ENCODE measurements at places on chromosomes 6 and 20.

DNA sequence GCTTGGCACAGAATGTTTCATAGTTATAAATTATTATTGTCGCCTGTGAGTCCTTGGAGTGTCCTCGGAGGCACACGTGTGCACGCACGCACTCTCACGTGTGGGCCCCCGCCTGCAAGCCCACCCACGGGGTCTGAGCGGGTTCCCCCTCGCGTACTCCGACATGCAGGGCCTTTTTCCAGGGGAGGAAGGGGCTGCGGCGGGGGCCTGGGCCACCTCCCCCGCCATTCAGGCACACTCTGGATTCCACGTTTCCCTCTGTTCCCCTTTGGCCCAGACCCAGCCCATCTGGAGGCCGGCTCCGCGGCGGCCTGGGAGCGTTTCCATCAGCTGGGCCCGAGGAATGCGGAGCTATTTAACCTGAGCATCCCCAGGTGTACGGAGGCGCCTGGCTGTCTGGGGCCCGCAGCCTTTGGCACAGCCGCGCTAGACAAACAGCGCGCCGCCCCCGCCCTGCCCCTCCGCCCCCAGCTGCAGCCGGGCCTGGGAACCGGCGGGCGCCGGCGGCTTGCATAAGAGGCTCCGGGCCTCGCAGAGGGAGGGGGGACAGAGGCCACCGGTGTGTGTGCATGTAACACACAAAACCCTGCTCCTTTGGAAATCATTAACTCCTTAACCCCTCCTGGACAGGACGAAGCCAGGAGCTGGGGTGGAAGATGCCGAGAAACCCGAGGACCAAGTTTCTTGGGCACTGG is 3.3 kb downstream of the ID1 start:
- peak; percentile 94 for DNase-seq

DNA sequence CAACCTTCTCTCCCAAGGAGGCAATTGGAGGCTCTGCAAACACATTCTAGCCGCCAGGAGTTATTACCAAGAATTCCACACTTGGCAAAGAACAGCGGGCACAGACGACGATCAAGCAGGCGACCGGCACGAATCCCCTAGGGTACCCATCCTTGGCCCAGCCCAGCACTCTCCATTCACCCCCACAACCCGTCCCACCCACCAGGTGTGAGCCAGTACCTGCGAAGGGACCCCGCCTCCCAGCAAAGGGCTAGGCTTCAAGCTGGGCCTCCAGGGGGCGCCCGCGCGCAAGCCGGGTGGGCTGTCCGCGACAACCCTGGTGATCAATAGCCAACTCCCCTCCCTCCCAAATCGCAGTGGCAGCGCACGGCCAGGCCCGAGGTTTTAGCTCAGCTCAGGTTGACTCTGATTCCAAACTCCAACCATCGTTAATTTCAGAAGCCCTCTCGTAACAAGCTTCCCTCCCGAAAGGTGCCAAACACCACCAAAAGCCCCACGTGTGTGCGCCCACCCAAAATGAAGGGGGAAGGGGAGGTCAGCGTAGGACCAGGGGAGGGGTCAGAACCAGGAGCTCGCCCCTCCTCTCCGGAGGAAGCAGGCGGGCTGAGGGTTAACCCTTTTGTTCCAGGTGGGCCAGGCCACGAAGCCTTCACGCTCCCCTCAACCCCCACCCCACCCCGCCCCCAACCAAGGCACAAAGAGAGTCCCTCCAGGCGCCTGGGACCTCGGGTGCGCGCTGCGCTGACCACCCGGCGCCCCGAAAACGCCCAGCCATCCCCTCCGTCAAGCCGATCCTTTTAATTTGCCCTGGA is 2.1 kb downstream of the SALL4 start:
- peak; percentile 92 for DNase-seq

- DNase-seq = no peak
Measured at GRCh38 chr6:14533446-14533845, 415.9 kb downstream of the CD83 start.

DNA sequence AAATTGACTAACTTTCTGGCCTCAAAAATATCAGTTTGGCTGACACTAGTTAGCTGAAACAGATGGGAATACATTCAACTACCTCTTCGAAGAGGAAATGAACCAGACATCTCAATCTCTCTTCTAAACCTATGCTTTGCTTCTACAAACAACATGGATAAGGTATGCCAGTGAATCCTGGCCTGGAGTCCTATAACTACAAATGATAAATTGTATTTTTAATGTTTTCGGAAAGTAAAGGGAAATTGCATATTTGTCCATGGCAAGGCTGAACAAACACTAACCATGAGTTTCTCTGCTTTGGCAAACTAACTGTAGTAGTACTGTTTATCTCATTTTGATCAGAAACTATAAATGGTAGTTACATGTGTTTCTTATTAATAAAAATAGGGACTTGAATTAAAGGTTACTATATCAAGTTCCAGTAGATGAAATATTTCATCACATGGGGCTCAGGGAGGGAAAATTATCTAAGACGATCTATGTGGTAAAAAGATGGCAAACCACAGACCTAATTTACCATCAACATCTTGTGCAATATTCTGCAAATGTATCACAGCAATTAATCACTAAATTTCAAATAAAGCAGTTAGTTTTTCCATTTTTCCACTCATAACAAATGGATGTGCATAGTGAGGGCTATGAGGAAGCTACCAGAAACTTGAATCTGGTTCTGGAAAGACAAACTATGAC is 76.8 kb downstream of the COL12A1 start:
- DNase-seq = no peak

DNA sequence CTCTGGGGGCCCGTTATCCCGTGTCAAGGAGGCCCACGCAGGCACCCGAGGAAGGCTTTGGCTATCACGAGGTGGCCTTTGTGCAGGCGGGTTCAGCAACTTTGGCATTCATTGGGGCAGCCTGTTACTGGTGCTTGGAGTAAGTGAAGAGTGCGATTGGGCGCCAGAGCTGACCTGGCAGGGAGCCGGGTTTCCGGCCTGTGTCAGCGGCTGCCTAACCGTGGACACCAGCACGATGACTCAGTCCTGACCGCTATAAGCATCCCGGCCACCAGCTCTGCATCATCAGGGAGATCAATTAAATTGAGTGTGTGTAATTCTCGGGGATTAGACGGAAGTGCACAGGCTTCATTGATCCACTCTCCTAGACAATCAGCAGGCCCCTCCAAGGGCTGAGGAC is 45.9 kb downstream of the CDH4 start:
- DNase-seq = no peak

DNA sequence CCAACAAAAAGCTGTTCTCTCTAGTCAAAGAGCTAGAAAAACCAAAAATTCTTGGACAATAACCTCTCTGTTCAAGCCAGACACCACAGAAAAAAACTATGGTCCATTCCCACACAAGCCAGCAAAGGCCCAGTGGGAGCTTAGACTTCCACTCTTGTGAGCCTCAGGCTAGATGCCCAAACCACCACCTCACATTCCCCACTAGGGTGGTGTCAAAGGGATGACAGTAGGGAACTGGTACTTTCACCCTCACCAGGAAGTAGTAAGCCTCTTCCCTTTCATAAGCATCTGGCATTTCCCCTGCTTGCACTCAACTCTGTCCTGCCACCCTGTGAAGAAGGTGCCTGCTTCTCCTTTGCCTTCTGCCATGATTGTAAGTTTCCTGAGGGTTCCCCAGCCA is 58.4 kb upstream of the RNF217 start:
- DNase-seq = no peak

DNA sequence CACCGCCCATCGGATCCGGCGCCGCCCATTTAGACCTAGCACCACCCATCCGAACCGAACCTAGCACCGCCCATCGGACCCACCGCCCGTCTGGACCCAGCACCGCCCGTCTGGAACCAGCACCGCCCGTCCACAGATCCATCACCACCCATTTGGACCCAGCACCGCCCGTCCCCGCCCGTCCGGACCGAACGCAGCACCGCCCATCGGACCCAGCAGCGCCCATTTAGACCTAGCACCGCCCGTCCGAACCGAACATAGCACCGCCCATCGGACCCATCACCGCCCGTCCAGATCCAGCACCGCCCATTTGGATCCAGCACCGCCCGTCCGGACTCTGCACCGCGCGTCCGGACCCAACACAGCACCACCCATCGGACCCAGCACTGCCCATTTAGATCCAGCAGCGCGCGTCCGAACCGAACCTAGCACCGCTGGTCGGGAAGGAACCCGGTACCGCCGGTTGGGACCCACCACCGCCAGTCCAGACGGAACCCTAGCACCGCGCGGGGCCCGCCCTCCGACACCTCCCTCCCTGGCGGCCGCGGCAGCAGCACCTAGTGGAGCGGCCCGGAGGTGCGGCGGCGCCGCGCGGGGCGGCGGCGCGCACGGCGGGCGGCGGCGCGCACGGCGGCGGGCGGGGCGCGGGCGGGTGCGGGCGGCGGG is 348 bp upstream of the AFDN start:
- no peak for DNase-seq

DNA sequence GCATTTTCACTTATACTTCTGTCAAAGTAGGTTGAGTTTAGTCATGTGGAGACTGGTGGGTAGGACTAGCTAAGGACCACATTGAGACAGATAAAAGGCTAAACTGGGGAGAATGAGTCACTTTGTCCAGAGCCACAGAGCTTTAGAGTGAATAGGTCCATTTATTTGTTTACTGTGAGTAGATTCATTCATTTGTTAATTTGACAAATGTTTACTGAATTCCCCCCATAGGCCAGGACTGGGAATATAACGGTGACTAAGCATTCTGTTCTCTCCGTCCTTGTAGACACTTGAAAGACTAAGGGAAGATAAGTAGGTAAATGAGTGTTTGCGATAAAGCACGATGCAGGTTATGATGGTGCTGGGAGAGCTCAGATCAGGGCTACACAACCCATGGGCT is 699.7 kb upstream of the ID4 start:
- DNase-seq = no peak

- DNase-seq = peak; percentile 3
Measured at GRCh38 chr6:64732888-64733287, 974.1 kb downstream of the EYS start.

GRCh38 chr20:59678951-59679350 is 74.6 kb downstream of the PHACTR3 start:
- DNase-seq = no peak

DNA sequence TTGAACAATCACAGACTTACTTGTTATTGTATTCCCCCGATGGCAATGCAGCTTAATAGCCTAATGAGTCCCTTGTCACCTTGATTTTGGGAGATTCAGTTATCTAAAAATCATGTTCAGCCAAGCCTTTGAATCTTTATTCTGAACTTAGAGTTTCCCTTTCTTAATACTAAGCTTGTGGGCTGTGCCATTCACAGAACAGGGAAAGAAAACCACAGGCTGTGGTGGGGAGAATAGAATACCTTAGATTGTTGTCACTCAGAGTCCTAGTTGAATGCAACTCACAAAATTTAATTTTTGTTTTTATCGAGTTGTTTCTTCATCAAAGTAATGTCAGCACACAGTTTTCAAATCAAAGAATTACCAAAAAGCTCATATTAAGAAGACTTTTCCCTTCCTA is 37.4 kb downstream of the RFPL4B start:
- DNase-seq = no peak

- DNase-seq = no peak
Measured at GRCh38 chr6:32129297-32130088, 595 bp downstream of the FKBPL start.

DNA sequence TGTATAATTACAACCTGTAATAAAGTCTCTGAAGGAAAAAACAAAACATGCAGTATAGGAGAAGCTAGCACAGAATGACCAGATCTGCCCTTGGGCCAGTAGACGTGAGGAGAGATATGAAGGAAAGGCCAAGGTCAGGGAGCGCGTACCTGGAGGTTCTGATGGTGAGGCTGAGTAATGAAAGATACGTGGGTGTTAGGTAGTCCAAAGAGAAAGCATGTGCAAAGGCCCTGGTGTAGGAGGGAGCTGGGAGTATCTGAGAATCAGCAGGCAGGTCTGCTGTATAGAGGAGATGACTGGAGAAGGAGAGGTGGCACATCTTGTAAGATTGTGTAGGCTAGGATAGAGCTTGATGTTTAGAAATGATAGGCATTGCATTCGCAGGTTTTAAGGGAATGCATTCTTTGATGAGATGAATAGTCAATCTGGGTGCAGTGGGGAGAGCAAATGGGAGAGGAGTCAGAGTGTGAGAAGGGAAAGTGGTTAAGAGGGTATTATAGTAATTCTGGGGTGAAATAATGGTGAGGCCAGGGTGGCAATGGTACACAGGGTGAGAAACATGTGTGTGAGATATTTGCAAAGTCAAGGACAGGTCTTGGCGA is 15.9 kb upstream of the TFB1M start:
- no peak for DNase-seq

- no peak for DNase-seq
Measured at GRCh38 chr6:46648869-46649492, 3.6 kb downstream of the CYP39A1 start.

- DNase-seq = peak; percentile 58
Measured at GRCh38 chr6:61809004-61809595, 476.9 kb downstream of the KHDRBS2 start.

GRCh38 chr20:9223296-9223695 is 154.4 kb downstream of the PLCB4 start:
- no peak for DNase-seq

DNA sequence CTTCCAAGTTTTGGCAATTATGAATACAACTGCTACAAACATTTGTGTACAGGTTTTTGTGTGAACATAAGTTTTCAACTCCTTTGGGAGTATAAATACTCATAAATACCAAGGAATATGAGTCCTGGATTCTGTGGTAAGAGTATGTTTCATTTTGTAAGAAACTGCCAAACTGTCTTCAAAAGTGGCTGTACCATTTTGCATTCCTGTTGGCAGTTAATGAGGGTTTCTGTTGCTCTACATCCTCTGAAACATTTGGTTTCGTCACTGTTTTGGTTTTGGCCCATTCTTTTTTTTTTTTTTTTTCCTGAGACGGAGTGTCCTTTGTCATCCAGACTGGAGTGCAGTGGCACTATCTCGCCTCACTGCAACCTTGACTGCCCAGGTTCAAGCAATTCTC is 8.5 kb downstream of the AP5S1 start:
- DNase-seq = no peak

DNA sequence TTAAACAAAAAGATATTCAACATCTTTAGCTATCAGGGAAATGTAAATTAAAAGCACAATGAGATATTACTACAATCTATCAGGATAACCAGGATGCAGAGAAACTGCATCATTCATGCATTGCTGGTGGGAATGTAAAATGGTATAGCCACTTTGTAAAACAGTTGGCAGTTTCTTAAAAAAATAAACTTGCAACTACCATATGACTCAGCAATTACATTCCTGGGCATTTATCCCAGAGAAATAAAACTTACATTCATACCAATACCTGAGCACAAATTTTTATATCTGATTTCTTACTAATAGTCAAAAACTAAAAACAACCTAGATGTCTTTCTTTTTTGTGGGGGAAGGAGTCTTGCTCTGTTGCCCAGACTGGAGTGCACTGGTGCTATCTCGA is 190.3 kb upstream of the TAB2 start:
- no peak for DNase-seq

GRCh38 chr6:16766836-16767745 is 5.8 kb upstream of the ATXN1 start:
- DNase-seq = no peak

GRCh38 chr6:155132617-155133016 is 131.2 kb upstream of the CLDN20 start:
- no peak for DNase-seq

- peak; percentile 63 for DNase-seq
Measured at GRCh38 chr6:10951675-10952282, 64.9 kb downstream of the SYCP2L start.

All from NCI-H526 (cell line).